ENCODE measurements at places on chromosomes 3 and 15.

GRCh38 chr3:10303785-10304184, 11.0 kb upstream of the GHRL start:
- no peak for DNase-seq

GRCh38 chr3:143910756-143911155, 60.9 kb upstream of the DIPK2A start:
- DNase-seq, result no peak

DNA sequence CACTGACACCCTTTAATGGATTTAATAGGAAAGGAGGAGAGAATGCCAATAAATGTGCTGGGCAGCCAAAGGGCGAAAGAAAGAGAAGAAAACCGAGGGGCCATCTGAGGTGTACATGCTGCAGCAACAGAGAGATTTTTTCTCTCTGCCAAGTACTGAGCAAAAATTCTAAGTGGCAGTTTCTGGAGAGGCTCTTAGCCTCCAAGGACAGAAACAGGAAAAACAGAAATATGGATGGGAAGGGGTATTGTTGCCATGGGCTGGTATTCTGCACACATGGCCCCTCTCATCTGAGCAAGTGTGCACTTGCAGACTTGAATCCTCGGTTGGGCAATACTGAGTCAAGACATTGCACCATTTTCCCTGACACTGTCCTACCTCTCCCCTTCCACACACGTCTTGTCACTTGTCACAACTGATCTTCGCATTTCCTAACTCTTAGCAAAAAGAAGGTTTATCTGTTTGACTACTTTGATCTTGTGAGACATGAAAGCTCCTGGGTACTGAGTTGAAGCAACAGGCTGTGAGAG, 73.9 kb downstream of the PRICKLE2 start:
- DNase-seq, result no peak

DNA sequence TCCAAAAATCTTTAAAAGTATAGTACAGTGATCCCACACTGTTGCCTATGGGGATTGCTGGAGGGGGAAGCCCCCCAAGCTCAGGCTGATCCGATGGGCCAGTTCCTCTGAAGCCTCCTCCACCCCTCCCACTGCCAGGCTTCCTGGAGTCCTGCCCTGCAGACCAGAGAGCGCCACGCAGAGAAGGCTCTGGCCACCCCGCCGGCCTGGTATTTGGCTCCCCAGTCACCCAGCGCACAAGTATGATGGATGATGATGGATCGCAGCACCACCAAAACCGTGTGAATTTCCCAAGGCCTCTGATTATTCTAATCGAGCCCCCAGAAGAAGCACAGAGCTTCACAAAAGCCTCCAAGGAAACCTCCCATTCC, 259.0 kb downstream of the MECOM start:
- no peak for DNase-seq

GRCh38 chr3:27079427-27080257, 289.5 kb downstream of the NEK10 start:
- no peak for DNase-seq

DNA sequence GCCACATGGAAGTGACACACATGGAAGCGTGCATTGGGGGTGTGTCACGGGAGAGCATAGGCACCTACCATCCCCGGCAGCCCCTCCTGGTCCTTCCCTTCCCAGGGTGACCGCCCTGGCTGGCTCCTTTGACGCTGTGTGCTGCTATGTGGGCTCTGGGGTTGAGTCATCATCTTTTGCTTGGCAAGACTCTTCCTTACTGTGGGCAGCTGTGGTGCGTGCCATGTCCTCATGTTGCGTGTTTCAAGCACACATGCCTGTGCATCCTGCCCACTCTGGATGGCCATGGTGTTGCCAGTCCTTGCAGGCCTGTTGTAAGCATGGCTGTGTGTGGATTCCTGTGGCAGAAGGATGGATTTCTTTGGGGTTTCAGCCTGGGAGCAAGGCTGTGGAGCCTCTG, 14.0 kb downstream of the PLXNA1 start:
- no peak for DNase-seq

DNA sequence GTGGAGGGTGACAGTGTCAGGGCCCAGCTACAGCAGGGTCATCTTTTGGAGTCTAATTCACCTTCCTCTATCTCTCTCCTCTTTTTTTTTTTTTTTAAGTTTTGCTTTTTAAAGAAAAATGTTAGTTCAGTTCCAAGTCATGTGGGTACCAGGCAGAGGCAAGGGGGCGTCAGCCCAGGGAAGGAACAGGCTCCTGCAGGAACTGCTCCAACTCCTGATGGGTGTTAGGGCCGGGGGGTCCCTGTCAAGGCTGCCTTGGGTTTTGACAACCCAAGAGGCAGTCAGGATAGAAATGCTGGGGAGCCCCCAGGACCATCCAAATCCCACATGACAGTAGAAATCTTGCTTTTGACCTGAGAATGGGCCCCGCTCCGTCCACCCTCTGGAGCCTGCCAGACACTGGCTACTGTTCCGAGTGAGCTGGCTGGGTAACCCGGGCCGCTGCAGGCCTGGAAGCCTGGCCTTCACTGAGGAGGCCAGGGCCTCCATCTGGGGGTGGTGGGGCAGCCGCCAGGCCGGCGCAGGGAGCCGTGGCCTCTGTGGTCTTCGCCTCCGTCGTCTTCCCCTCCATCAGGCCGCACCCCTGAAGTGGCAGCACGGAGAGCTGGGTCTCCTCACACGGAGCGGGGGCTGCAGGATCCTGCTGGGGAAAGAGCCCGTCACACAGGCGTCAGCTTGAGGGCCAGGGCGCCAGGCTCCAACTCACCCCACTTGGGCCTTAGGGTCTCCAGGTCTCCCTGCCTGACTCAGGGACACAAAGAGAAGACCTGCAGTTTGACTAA, 24.2 kb downstream of the RNU5B-1 start:
- no peak for DNase-seq
